ENCODE measurements at places on chromosomes 11 and 22.

GRCh38 chr11:14446701-14447169 is 52.9 kb downstream of the COPB1 start:
- DNase-seq: no peak

DNA sequence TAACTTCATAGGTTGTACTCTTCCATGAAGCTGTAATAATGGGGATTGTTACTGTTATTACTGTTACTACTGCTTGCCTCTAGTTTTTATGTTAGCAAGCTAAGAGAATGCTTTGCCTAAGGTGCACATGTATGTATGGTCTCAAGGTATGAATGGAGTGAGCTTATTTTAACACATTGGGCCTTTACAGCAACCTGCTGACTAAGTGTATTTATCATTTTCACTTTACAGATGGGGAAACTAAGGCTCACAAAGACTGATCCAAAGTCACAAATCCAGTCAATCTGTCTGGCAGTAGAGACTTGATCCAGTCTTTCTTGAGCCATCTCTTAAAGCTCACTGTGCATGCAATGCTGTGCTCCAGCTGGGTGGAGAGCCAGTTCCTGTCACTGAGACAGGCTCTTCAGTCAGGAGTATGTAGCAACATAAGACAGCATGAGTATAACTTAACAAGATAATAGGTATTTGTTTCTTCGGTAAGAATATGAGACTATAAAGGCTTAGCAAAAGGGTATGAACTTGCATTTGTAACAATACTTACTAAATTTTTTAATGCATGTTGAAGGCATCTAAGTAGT is 66.5 kb downstream of the PPP2R1B start:
- DNase-seq: no peak

DNA sequence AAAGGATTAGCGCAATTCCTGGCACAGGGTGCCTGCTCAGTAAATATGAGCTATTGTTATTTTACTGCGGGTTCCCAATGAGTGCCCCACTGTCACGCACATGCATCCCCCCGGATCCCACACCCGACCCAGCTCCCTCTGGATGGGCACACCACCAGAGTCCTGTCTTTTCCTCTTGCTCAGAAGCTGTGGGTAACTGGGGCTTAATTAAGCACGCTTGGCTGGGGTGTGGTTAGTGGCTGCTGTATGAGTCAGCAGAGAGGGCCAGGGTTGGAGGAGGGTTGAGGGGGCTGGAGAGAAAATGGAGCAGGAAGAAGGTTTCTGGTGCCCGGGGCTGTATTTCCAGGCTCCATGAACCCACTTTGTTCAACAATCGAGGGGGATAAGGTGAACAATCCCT is 30.3 kb upstream of the NECTIN1 start:
- no peak for DNase-seq

DNA sequence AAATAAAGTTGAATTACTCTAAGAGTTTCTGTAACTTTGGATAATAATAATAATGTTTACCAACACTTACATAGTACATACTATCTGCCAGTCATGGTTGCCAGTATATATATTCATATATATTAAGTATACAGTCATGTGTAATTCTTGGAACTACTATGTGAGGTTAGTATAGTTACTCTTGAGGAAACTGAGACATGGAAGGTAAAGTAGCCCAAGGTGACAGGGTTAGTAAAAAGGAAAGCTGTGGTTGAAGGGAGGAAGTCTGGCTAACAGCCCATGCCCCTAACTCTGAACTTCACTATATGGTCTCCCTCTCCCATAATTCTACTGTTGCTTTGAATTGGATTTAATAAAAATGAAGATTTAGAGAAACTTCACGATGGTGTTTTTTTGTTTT is 24.9 kb downstream of the FDX1 start:
- no peak for DNase-seq
